ENCODE measurements at places on chromosomes 13 and 19.
A peak's percentile ranks its signal among the peaks of the same experiment; 100 is the strongest.

DNA sequence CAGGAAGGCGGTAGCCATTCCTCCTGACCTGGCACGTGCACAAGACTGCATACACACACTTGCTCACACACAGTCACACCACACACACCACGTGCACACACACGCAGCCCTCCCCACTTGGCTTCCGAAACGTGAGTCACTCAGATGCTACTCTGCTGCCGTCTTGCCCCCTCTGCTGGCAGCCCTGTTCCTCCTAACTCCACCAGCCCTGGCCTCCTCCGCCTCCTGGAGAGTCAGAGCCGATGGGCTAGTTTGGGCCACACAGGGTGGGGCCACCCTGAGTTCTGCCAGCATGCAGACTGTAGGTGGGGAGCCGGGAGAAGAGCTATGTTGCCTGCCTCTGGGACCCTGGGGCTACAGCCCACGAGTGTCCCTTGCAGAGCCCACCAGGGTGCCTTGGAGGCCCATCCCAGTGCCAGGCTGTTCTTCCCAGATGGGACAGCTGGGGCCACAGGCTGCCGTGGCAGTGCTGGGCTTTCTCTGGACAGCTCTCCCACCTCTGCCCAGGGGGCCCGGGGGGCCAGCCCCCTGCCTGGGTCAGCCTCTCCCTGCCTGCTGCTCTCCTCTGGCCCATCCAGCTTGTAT lies 12.1 kb downstream of the PIN1 start:
- peak; percentile 27 for DNase-seq

- no peak for DNase-seq
Observed at GRCh38 chr19:3620145-3620816, 6.3 kb downstream of the CACTIN start.

GRCh38 chr19:16442386-16443276 lies 29.1 kb downstream of the EPS15L1 start:
- no peak for DNase-seq

GRCh38 chr19:5193192-5193591 lies 147.4 kb downstream of the PTPRS start:
- peak; percentile 14 for DNase-seq

DNA sequence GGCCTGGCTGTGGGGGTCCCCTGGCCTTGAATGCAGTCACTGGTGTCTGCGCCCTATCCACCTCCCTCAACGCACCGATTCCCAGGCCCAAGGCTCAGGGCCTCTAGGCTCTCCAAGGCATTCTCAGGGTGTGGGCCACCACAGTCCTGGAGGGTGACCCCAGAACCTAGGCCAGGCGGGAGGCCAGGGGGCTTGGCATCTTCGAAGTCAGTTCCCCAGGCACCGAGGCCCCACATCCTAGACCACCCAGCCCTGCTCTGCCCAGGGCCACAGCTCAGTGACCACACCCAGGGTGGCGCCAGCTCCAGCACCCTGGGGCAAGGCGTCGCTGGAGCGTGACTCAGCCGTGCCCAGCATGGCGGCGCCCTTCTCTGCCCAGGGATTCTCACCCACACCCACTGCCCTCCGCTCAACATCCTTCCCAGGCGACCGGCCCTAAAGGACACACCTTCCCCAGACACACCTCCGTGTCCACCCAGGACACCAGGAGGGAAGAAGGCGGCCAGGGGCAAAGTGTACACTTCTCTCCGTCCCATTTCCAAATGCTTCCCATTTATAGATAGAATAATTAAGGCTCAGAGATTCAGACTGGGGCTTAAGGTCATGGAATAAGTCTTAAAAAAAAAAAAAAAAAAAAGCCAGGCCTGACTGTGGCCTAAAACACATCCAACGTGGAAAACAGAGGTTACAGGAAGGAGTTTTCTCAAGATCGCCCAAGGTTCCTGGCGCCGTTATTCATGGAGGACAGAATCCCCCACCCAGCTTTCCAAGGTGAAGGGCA lies 36.4 kb upstream of the NANOS3 start:
- DNase-seq, result no peak

DNA sequence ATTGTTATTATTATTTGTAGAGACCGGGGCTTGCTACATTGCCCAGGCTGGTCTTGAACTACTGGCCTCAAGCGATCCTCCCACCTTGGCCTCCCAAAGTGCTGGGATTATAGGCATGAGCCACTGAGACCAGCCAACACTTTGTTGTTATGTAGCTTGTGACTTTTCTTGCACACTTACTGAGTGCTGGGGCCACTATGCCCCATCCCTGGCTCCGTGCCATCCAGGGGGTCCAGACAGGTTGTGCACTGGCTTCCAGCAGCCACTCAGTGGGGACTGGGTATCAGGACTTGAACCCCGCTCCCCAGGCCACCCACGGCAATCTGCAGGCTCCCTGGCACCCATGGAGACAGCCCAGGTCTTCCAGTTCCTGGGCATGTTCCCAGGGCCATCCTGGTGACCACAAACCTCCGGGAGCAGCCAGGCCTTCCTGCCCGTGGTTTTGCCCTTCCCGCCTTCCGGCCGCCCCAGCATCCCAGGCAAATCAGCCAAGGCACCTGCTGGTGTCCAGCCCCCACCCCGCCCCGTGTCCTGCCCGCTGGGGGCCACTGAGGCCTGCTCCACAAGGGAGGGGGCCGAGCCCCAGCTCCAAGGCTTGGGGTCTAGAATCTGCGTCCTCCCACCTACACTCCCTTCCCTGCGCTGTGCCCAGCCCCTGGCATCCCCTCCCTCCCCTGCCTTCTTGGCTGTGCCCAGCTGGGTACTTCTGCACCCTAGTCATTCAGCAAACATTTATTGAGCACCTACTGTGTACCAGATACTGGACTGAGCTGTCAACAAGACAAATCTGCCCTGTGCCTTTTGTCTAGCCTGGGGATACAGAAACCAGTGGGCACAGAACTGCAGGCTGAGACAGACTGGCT lies 23.7 kb upstream of the SEMA6B start:
- DNase-seq, result no peak

GRCh38 chr13:65808061-65808460 lies 1422.1 kb downstream of the PCDH9 start:
- no peak for DNase-seq

- DNase-seq, result no peak
Observed at GRCh38 chr13:85405316-85405897, 393.8 kb downstream of the SLITRK6 start.

DNA sequence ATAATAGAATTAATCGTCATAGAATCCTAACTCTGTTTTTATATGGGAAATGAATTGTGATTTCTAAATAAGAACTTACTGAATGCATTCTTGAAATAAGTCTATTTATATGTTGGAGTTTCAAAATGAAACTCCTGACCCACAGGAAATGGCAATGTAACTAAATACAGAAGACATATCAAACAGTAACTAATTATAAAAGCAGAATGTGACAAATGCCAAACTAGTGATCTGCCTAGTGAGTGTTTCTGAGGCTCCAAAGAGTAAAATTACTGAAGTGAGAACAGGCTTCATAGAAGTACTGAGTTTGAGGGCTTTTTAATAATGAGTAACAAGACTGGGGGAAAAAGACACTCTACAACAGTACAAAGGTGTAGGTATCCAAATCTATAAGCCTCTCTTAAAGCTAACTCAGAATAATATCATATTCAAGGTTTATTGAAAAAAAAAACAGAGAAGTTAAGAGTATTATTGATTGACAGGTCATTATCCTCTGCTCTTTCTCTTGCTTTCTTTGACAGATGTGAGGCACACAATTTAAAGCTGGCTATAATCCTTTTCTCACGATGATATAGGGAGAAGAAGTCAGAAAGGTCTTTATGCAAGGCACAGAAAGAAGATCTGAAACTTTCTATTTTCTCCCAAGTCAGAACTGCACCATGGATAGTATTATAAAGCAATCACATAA lies 17.4 kb upstream of the ATXN8OS start:
- no peak for DNase-seq

GRCh38 chr19:37361994-37362393 lies 8.9 kb upstream of the ZNF527 start:
- DNase-seq, result no peak

- peak; percentile 26 for DNase-seq
Observed at GRCh38 chr19:18995804-18996241, 37.5 kb downstream of the SUGP2 start.

GRCh38 chr13:83229574-83230305 lies 652.5 kb downstream of the SLITRK1 start:
- no peak for DNase-seq

GRCh38 chr19:40519352-40520322 lies 52.8 kb downstream of the SPTBN4 start:
- DNase-seq, result no peak

DNA sequence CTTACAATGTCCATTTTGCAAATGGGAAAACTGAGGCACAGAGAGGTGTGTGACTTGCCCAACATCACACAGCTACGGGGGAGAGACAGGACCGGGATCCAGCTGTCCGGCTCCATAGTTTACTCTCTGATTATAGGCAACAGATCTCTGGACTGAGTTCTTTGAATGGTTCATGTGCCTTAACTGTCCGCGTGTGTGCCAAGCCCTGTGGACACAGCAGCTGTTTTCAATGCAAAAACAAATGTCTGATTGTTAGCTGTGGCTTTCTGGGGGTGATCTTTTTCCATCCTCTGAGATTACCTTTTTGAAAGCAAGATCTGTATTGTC lies 94.1 kb downstream of the KL start:
- no peak for DNase-seq

DNA sequence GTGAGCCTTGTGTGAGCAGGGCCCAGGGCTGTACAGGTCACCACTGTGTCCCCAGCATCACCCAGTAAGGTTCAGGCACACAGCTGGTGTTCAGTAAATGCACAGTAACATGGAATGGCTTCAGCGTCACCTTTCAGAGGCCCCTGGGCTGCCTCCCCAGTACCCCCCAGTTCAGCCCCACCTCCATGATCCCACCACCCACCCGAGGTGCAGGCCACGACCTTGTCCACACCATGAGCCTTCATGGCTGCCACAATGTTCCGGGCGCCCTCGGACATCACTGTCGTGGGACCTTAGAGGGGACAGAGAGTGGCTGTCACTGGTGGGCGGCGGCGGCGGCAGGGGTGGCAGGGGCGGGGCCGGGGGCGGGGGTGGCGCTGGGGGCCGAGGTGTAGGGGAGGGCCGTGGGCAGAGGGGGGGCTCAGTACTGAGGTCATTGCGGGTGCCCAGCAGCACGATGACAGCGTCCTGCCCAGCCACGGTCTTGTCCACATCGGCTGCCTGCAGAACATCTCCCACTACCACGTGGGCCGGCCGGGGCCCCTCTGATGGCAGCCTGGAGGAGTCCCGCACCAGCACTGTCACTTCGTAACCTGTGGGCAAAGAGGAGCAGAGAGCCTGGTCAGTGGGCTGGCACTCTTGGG lies 7.5 kb downstream of the BLVRB start:
- DNase-seq, result no peak

DNA sequence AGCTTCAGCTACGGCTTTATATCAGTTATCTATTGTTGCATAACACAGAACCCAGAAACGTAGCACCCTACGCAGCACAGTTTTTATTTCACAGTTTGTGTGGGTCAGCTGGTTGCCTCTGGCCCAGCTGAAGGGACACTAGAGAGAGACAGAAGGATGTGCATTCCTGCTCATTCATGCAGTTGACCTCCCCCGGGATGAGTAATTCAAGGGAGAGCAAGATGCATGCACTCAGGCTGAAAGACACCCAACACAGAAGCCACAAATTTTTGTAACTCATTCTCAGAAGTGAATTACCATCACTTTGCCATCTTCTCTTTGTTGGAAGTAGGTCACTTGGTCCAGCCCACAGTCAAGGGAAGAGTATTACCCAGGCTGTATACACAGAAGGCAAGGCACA lies 89.5 kb downstream of the EFNB2 start:
- no peak for DNase-seq

Measured in anterior cingulate cortex (tissue), 58 donors.